CD4-positive, alpha-beta T cell (primary cell): ENCODE measurements at places on chromosomes 1 and 21. TPM values are rescaled to one million over a fixed set of nuclear protein-coding genes. Genes with fewer than 3 reads are reported as not detected.
A peak's percentile ranks its signal among the peaks of the same experiment; 100 is the strongest.

Gene WNT4
- total RNA-seq = not detected

GRCh38 chr1:11571906-11572616 lies 82.2 kb downstream of the FBXO2 start:
- no peaks in the 10 kb centered on the region for H3K36me3 ChIP-seq
- H3K4me3 ChIP-seq = no peak overlapping the region
- H3K4me1 ChIP-seq = peaks cover 4% of the 10 kb centered on the region
- no peak overlapping the region for H3K27ac ChIP-seq
- peaks cover 2% of the 10 kb centered on the region for H3K27me3 ChIP-seq
- no peak for DNase-seq

DNA sequence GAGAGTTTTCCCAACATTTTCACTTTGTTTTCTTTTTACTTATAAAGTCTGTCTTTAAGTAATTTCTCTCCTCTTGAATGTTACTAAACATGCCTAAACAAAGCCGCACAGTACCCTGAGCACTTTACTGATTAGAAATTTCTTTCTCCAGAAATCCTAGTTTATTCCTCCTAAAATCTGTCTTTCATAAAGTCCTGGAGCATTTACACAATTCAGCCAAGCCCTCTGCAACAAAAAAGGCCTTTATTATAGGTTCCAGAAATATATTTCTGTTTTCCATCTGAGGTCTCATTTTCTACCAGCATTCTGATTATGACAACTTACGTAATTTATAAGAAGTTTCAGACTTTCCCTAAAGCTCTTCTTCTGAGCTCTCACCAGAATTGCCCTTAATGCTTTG lies 549.5 kb upstream of the OLFM3 start:
- no peaks in the 10 kb centered on the region for H3K27me3 ChIP-seq
- no peak overlapping the region for H3K27ac ChIP-seq
- H3K36me3 ChIP-seq = no peaks in the 10 kb centered on the region
- DNase-seq = no peak

DNA sequence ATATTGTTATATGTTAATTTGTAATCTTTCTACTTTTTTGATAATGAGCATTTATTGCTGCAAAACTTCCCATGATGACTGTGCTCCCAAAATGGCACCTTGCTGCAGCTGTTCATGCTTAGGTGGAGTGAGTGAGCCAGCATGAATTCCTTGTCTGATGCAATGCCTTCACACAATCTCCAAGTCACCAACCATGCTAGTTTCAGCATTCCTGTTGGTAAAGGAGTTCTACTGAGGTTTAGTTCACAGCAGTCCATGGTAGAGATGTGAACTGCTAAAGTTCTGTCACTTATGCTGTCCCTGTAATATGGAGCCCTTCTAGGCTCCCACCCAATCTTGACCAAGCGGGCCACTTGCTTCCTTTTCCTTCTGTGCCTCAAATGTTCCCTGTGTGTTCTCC lies 26.2 kb upstream of the PRKACB start:
- no peaks in the 10 kb centered on the region for H3K27me3 ChIP-seq
- H3K27ac ChIP-seq = no peak overlapping the region
- no peak for DNase-seq

DNA sequence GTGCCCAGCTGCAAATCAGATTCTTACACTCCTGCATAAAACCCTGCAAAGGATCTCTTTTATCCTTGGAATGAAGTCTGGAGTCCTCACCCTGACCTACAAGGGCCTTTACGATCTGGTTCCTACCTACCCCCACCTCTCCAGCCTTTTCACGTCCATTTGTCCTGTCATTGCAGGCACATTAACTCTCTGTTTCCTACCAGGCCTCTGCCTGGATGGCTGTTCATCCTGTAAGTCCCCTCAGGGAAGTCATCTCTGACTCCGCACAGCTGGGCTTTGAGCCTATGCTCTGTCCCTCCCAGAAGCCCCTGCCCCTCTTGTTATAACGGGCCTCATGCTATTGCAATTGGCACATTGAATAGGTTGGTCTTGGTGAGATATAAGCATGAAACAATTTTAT lies 96.8 kb upstream of the USP24 start:
- H3K4me1 ChIP-seq = no peaks in the 10 kb centered on the region
- no peak overlapping the region for H3K27ac ChIP-seq
- no peaks in the 10 kb centered on the region for H3K27me3 ChIP-seq
- no peaks in the 10 kb centered on the region for H3K36me3 ChIP-seq

- no peaks in the 10 kb centered on the region for H3K4me1 ChIP-seq
- H3K36me3 ChIP-seq = peaks cover 17% of the 10 kb centered on the region
- no peak for DNase-seq
- H3K27me3 ChIP-seq = no peaks in the 10 kb centered on the region
- H3K4me3 ChIP-seq = no peak overlapping the region
- H3K27ac ChIP-seq = no peak overlapping the region
These were observed 19.9 kb downstream of the DHCR24 start for GRCh38 chr1:54866801-54867716.

- no peak for DNase-seq
- H3K4me1 ChIP-seq = no peaks in the 10 kb centered on the region
- no peaks in the 10 kb centered on the region for H3K27me3 ChIP-seq
- no peak overlapping the region for H3K27ac ChIP-seq
- no peak overlapping the region for H3K4me3 ChIP-seq
These were observed 45.4 kb upstream of the PLD5 start for GRCh38 chr1:242569867-242570266.

- H3K27ac ChIP-seq = no peak overlapping the region
- H3K36me3 ChIP-seq = no peaks in the 10 kb centered on the region
- H3K27me3 ChIP-seq = no peaks in the 10 kb centered on the region
- H3K4me3 ChIP-seq = no peak overlapping the region
These were observed 310.7 kb downstream of the PCP4 start for GRCh38 chr21:40177979-40178378.

DNA sequence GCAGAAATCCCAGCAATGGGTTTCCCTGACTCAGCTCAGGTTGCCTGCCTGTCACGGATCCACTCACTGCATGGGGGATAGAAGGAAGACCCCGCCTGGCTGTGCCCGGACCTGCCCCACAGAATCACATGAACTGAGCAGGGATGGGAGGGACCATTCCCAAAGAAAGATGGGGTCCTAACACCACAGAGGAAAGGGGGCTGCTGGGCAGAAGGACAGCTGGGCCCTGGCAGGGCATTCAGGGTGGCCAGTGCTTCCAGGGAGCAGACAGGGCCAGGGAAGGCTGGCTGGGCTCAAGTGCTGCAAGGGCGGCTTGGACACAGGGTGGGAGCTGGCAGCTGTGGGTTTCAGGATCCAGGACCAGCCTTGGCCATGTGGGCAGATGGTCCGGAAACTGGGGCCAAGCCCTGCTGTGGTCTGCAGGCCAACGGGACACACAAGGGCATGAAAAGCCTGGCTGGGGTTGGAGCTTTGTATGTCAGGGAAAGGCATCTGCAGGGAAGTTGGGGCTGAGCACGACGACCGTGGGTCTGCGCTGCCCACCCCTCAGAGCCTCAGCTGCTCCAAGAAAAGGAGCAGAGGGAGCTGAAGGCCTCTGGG lies 723.9 kb downstream of the PTPRU start:
- H3K27me3 ChIP-seq = peaks cover 2% of the 10 kb centered on the region
- H3K27ac ChIP-seq = no peak overlapping the region
- H3K4me3 ChIP-seq = no peak overlapping the region
- no peak for DNase-seq

GRCh38 chr1:243420946-243421685 lies 165.3 kb downstream of the SDCCAG8 start:
- H3K4me1 ChIP-seq = peaks cover 9% of the 10 kb centered on the region
- no peaks in the 10 kb centered on the region for H3K36me3 ChIP-seq
- H3K27ac ChIP-seq = no peak overlapping the region
- no peaks in the 10 kb centered on the region for H3K27me3 ChIP-seq
- peak overlapping the region; percentile 24 for H3K4me3 ChIP-seq

GRCh38 chr1:160309185-160309557 lies 24.2 kb upstream of the PEX19 start:
- no peak overlapping the region for H3K27ac ChIP-seq
- peaks cover 95% of the 10 kb centered on the region for H3K36me3 ChIP-seq
- no peak for DNase-seq
- H3K4me1 ChIP-seq = no peaks in the 10 kb centered on the region

- no peak overlapping the region for H3K27ac ChIP-seq
- H3K4me3 ChIP-seq = no peak overlapping the region
- no peaks in the 10 kb centered on the region for H3K27me3 ChIP-seq
- H3K4me1 ChIP-seq = no peaks in the 10 kb centered on the region
- DNase-seq = no peak
These were observed 22.6 kb downstream of the ERI3 start for GRCh38 chr1:44332505-44332904.

Gene FCGR1A
- 0.17 TPM for total RNA-seq

DNA sequence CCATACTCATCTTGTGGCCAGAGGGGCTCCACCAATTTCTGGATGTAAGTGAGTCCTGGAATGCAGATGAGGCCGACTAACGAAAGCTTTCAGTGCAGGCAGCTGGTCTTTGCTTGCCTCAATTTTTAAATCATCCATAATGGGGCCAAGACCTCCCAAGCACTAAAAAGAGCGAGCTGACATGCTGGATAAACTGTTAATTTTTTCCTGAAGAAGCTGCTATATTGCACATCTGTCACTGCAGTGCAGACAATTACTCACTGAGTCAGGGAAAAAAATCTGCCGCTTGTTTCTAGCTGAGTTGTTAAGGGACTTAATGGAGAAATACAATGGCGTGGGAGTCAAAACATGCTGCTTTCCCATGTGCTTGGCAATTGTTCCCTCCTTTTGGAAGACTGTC lies 205.5 kb downstream of the GPATCH2 start:
- H3K4me1 ChIP-seq = no peaks in the 10 kb centered on the region
- H3K4me3 ChIP-seq = no peak overlapping the region
- no peaks in the 10 kb centered on the region for H3K27me3 ChIP-seq
- DNase-seq = no peak
- H3K27ac ChIP-seq = no peak overlapping the region

DNA sequence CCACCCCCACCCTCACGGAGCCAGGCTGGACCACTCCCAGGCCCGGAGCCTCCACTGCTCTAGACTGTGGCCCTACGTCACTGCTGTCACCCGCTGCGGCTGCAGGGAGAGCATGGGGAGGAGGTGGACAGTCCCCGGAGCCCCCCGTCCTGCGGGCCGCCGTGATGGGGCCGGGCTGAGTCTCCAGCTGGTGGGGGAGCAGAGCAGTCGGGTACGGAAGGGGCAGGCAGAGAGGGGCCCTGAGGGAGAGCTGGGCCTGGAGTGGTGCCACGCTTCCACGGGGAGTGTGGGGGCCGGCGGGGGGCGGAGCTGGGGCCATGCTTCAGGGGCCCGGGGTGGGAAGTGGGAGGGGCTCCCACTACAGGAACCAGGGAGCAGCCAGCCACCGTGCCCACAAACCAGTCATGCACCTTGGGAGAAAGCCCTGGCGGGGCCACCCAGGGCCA lies 98.9 kb upstream of the KCNK1 start:
- H3K27ac ChIP-seq = no peak overlapping the region
- no peaks in the 10 kb centered on the region for H3K27me3 ChIP-seq
- no peaks in the 10 kb centered on the region for H3K4me1 ChIP-seq
- no peaks in the 10 kb centered on the region for H3K36me3 ChIP-seq

Gene HTR6
- total RNA-seq = 2.1 TPM

Gene CELSR2
- 3.6 TPM for total RNA-seq

DNA sequence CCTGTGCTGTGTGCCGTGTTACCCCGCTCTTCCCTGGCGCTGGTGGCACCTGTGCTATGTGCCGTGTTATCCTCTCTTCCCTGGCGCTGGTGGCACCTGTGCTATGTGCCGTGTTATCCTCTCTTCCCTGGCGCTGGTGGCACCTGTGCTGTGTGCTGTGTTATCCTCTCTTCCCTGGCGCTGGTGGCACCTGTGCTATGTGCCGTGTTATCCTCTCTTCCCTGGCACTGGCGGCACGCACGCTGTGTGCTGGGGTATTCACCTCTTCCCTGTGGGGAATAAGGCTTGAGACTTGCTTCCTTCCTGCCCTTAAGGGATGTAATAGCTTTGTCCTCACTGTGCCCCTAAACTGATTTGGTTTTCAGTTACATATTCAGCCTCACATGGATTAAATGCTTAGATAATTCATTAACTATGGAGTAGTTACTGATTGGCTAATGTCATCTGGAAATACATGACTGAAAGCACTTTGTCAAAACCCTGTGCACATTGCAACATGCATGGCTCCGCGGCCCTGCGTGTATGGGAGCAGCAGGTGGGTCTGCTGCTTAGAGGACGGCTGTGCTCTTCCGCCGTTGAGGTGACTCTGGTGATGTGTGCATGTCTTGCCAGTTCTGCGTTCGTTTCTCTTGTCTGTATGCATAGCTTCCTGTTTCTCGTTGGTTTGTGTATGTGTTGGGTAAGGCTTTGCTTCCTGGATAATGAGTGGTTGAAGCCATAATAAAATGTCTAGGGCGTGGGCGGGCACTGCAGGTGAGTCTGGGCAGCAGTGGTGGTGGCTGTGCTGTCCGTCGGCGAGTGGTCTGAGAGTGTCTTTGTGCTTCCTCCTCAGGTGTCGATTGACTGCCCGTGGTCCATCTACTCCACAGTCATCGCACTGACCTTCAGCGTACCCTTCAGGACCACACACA lies 17.9 kb upstream of the PWP2 start:
- H3K4me1 ChIP-seq = peaks cover 75% of the 10 kb centered on the region
- peak; percentile 46 for DNase-seq
- H3K27ac ChIP-seq = peak overlapping the region; percentile 75
- H3K36me3 ChIP-seq = peaks cover 84% of the 10 kb centered on the region
- H3K27me3 ChIP-seq = no peaks in the 10 kb centered on the region
